ENCODE measurements at places on chromosomes 12 and 14.

GRCh38 chr14:34036319-34036766 is 85.5 kb upstream of the EGLN3 start:
- no peak for DNase-seq

DNA sequence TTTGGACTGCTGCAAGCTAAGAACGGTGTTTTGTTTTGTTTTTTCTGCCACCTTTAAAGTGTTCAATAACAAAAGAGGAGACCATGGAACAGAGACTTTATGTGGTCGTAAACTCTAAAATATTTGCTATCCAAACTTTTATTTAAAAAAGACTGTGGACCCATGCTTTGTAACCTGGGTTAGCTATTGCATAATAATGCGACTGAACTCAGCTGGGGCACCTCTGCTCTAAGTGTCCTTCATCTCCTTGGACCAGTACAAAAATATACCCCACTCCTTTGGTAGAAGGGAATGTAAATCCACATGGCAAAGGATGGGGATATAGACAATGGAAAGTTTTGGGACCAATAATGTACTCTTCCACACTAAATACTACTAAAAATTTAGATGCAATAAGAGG is 65.5 kb downstream of the GPATCH2L start:
- no peak for DNase-seq

DNA sequence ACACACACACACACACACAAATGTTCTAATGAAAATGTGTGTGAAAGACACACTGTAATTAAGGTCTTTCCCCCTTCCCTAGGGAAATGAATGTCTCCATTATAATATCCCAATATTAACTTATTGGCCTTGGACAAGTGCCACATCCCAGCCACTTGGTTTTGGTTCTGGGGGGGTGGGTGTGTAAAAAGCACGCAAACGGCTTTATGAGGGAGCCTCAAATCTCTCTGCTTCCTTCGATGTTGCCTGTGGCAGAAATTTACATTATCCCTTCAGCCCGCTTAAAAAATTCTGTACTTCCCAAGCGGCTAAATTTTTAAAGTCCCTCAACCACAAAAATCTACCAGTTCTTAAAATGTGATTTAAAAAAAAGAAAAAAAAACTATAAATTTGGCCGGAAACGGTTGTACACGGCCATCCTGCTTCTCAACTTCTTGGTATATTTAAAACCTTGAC is 432 bp downstream of the C14orf93 start:
- no peak for DNase-seq

- DNase-seq, result no peak
Measured at GRCh38 chr12:95623554-95624170, 72.4 kb upstream of the USP44 start.

DNA sequence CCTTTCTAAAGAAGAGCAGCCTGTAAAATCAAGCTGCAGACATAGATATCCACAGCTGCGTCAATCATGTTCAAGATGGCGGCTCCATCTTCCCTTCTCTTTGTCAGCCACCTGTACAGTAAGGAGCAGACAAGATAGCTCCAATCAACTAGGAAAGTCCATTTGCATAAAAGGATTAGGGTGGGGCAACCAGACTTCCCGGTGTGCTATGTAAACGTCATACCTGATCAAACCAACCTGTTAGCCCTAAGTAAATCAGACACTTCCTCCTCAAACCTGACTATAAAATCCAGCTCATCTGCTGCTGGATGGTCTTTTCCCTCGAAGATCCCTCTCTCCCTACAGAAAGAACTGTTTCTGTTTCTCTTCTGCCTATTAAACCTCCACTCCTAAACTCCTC is 60.1 kb downstream of the BCAT1 start:
- DNase-seq, result no peak

- no peak for DNase-seq
Measured at GRCh38 chr14:96064866-96065265, 25.7 kb downstream of the C14orf132 start.

- DNase-seq, result no peak
Measured at GRCh38 chr14:71388336-71388735, 481.1 kb downstream of the PCNX1 start.

DNA sequence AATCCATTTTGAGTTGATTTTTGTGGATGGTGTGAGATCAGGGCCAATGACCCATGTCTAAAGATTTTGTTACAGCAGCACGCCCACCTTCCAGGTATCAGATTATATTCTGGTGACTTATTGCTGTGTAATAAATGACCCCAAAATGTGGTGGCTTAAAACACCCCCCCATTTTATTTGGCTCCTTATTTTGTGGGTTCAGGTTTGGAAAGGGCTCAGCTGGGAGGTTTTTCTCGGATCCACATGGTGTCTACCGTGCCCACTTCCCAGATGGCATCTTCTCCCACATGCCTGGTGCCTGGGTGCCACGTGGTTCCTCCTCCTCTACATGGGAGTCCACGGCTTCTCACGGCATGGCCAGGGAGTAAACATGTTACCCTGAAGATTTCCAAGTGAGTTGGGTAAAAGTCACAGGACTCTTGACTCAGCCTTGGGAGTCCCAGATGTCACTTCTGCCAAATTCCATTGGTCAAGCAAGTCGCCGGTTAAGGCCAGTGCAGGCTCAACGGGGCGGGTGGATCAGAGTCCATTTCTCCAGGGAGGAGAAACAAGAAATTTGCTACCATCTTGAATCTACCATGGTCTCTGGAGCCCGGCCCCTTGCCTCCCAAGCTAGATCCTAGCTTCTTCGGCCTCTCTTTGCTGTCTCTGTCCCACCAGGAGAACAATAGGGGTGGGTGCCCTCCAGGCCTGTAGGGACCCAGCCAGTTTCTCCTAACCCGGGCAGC is 214.3 kb downstream of the KIF26A start:
- no peak for DNase-seq

GRCh38 chr12:102299731-102300130 is 102.1 kb upstream of the PMCH start:
- DNase-seq, result no peak

DNA sequence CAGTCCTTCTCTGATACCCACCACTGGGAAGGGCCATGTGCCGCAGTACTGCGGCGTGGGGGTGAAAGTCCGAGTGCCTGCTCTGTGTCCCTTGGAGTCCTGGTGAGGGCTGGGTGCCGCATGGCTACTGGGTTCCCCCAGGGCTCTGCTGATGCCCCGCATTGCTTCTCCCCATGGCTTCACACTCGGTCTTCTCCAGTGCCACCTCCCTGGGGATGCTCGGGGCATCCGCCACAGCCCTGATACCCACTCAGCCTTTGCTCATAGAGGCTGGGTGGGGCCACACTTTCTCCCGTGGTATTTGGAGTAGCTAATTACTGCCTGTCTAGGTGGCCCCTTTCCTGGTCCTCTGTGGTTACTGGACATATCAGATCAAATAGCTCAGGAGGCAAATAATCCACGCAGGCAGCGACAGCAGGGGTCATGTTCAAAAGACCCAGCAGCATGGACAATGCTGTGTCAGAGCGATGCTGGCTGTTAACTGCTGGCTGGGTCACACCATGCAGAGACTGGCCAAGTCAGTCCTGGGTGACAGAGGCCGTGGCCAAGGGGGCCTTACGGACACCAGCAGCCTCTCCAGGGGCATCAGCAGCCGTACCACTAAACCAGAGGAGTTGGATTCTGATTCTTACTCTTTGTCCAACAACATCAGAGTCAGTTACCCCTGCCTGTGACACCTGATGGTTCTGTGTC is 106.5 kb downstream of the ADGRD1 start:
- DNase-seq, result no peak

Measured in activated CD8-positive, alpha-beta memory T cell treated with anti-CD3 and anti-CD28 coated beads for 24 hours (primary cell).